Kidney glomerular epithelial cell (primary cell): ENCODE measurements at places on chromosomes 7 and 10.

DNA sequence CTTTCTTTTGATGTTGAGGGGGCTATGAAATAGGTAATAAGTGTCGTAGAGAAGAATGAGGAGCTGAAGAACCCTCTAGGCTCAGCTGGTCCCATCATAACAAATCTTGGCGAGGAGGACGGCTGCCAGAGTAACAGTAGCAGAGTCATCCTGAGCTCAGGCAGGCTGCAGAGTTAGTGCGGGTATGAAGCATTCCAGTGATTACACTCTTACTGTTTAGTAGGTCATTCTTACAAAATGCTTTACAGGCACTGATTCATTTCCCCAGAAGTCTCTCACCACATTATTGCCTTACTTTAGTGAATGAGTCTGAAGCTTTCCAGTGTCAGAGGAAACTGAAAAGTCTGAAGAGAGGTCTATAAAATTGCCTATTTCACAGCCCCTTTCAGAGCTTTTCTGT is 43.9 kb upstream of the GPR158 start:
- no peak for DNase-seq

GRCh38 chr10:14876764-14877163 is 1.9 kb upstream of the SUV39H2 start:
- DNase-seq = no peak

DNA sequence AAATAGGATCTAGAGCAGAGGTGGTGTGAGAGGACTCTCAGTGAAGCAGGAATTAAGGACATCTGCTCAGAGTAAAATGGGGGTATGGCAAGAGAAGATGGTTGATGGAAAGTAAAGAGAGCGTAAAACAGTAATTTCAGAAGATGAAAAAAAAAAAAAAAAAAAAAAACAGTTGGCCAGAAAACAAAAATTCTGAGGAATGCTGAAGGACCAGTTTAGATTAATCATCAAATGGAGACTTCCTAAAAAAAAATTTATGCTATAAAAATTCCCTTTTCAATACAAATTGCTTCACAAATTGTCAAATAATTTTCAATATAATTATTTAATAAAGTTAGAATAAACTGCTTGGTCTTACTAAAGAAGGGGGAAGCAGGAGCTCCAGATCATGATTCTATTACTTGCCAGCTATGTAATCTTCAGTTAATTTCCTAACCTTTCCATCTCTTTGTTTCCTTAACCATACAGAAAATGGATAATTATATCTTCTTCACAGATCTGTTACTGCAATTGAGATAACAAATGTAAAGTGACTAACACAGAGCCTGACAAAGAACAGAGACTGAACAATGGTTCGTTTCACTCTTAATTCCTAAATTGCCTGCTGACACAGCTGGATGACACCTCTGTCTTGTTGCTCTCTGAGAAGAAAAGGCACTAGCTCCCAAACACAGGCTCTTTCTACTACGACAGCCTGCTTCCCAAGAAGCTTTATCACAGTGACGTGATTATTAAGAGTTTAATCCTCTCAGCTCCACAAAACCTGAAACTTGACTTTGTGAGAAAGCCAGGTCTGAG is 64.9 kb upstream of the GPR22 start:
- DNase-seq = no peak

- no peak for DNase-seq
These were observed 11.7 kb downstream of the MAP3K8 start for GRCh38 chr10:30445711-30446110.

DNA sequence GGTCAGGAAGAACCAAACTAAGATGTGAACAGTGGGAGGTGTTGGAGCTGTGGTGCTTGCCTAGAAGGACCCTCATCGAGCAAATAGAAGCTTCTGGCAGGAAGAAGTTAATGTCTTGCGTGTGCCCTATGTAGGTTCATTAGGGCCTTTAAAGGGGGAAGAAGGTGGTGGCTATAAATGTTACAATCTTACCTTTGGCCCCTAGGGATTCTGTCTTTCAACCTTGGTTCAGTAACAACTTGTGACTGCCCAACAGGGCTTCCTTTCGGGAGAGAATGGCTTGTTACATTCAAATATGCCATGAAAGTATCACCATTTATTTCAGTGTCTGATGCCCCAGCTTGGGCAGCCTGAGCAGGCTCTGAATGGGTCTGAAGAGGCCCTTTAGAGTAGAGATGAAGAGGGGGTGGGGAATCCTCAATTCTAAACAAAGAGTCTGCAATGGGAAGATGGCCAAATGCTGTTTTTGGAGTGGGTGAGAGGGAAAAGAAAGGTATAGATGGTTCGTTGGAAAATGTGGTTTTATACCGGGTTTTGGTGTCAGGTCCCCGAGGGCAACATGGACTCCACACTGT is 108.0 kb downstream of the TCF7L2 start:
- DNase-seq = no peak
